Anterior cingulate cortex (tissue), 58 donors: ENCODE measurements at places on chromosomes 13 and 19.

- DNase-seq = no peak
Observed at GRCh38 chr19:12092956-12093355, 28.4 kb downstream of the ZNF844 start.

- no peak for DNase-seq
Observed at GRCh38 chr19:41014643-41015042, 23.6 kb downstream of the CYP2B6 start.

DNA sequence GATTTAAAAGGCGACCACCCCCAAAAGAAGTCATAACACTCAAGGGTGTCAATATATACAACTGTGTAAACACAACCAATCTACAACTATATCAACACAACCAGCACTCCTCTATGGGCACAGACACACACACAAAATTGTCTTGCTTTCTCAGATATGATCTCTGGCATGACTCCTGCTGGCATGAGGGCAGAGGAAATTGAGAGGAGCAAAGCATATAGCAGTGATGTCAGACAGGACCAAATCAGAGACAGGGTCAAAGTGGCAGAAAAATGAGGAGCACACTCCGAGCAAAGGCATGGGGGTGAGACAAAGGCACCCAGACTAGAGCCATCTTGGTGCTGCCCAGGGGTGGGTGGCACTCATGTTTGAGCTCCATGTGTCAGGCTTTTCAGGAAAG lies 9.6 kb downstream of the IRGQ start:
- no peak for DNase-seq

DNA sequence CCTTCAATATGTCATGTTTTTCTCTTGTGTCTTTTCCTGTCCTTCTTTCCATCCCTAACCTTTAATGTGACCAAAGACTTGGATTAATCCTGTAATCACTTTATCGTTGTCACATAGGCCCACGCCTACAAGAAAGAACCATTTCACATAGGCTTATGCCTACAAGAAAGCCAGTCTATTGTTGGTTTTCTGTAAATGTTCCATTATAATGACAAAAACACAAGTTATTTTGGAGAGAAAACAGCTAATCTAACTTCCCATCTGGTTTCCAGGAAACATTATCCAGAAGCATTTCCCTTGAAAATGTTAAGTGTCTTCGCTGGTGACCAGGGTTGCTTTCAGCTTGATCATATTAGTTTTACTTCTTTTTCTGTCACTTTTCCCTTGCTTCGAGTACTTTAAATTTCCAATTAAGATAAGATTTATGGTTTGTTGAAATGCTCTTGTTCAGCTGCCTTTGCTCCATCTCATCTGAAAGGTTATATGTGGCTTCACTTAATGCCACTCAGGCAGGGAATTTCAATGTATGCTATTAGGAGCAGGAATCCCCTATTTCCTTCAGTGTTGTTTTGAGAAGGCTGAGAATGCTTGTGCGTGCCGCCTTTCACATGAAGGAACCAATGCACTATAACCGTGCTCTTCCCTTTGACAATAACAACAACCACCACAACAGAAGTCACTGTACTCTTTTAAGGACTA lies 708.2 kb downstream of the EFNB2 start:
- no peak for DNase-seq

- no peak for DNase-seq
Observed at GRCh38 chr13:108964606-108965005, 335.2 kb downstream of the MYO16 start.

DNA sequence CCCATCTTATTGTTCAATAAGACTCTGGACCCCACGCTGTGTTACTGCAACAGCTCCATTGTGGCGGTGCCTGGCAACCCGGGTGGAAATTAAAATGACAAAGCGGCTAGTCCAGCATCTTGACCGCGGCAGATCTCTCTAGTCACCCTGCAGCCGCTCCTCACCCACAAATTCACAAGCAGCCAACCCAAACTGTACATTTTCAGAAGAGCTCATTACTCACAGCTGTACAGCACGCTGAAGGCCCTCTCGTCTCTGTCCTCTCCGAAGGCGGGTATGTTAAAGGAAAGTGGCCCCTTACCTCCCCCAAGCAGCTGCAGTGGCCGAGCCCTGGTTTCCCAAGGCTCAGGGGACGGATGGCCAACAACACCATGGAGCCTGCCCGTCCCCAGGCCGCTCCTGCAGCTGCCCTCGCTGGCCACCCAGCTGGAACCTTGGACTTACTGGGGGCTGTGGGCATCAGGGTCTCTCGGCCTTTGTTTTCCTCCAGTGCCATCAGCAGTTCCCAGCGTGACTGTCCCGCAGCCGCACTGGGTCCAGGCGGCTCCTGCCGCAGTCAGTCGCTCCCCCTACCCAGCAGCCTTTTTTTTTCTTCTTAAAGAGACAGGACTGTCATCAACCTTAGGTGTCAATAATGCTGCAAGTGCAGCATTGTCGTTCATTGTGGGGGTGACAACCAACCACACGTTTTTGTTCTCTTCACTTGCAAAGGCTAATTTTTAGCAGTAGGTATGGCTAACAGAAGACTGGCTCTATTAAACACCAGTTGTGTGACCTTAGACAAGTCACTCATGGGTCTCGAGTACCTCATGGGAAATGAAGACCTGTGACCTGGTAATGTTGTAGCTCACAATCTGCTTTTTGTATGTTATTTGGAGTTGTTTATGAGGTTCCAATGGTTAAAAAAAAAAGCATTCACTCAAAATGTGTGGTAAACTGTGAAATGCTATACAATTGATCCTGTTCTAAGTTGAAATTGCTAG lies at the start of gene SACS:
TSS of gene SACS (minus strand) at position 532 of the 983 bp plus-strand sequence. CDS start 22,463 bp downstream, outside the sequence.
- no peak for DNase-seq

- DNase-seq = no peak
Observed at GRCh38 chr13:108326309-108326708, 56.8 kb downstream of the TNFSF13B start.

- no peak for DNase-seq
Observed at GRCh38 chr19:51107406-51108065, 673 bp downstream of the CTU1 start.

- DNase-seq = peak; percentile 64
Observed at GRCh38 chr19:11203194-11204075, 6.1 kb upstream of the KANK2 start.

GRCh38 chr13:36294096-36294495 lies 3.5 kb downstream of the CCDC169 start:
- DNase-seq = no peak

DNA sequence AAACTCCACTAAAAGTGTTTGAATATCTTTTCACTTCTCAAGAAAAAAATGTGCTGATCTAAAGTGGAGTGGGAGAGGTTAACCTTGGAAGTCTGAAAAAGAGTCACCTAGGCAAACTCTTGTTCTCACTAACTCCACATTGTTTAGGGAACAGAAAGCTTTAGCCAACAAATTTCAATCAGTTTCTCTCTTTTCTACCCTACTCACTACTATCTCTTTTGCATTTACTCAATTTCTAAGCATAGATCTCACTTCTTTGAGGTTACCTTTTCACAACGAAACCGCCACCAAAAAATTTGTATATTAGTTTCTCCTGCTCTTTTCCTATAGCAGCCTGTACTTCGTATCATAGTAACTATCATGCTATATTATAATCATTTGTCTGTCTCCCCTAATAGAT lies 6.3 kb downstream of the NHLRC3 start:
- DNase-seq = no peak

- DNase-seq = peak; percentile 52
Observed at GRCh38 chr19:6021878-6022569, 44.1 kb upstream of the RANBP3 start.

- no peak for DNase-seq
Observed at GRCh38 chr13:66427458-66427861, 802.7 kb downstream of the PCDH9 start.

GRCh38 chr13:52128714-52129700 lies at the start of gene NEK5:
NEK5 (minus strand) TSS chr13:52129073; CDS start chr13:52127482, 1,591 bp downstream.
- peak; percentile 42 for DNase-seq

GRCh38 chr13:79128158-79128557 lies 277.9 kb downstream of the RBM26 start:
- DNase-seq = no peak

DNA sequence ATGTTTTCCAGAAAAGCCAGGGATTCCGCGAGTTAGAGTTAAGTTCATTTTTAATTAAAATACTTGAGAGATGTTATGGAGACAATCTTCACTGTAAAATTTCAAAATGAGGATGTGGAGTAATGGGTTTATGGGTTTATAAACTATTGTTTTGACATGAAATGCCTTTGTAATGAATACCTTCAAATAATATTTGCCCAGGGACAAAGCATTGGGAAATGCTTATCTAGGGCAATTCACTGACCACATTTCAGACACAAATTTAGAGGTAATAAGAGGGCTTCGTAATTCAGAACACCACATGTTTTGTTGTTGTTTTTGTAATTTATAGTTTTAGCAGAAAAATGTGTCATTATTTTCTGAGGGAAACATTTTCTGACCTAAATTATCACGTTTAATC lies 241.1 kb upstream of the ATXN8OS start:
- no peak for DNase-seq

DNA sequence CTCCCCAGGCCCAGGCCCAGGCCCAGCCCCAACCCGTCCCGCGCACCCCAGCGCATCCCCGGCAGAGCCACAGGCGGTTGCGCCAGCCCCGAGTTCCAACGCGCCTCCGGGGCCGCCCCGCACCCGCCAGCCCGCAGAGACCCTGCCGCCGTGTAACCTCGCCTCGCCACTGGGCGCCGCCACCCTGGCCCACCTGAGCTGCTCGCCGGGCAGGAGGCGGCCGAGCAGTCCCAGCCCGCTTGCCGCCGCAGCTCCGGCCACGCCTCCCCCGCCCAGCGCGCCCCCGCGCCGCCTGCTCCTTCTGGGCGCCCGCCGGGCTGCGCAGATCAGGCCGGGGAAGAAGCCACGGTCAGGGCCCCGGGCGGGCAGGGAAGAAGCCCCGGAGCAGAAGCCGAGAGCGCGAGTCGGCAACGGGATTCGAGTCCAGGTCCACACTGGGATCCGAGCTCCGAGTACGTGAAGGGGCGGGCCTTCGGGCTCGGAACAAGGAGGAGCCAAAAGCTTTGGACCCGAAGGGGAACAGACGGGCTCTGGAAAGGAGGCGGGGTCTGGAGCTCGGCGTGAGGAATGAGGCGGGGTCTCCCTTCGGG lies at the start of gene MBOAT7:
TSS of gene MBOAT7 (minus strand) at position 436 of the 590 bp plus-strand sequence. CDS start 1,072 bp downstream, outside the sequence.
- no peak for DNase-seq

GRCh38 chr13:33636955-33637670 lies 180.8 kb upstream of the RFC3 start:
- no peak for DNase-seq
